ENCODE measurements at places on chromosomes 7 and 10. TPM values are rescaled to one million over a fixed set of nuclear protein-coding genes. Genes with fewer than 3 reads are reported as not detected.

DNA sequence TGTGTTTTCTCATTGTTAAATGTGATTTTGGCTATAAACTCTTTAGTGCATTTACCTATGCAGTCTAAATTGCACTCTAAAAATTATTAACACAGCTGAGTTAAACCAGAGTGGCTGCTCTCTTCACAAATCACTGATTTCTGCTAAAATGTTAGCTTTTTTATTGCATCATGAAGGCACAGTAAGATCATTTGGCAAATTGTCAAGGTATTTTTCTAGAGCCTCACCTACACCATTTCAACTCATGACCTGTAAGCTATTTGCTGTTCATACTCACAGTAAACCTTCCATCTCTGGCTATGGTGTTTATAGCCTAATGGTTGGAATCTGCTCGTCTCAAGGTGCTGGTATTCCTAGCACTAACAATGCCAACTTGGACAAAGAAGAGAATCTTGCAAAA lies 25.7 kb downstream of the NDUFB2 start:
- no peaks in the 10 kb centered on the region for H3K27me3 ChIP-seq
- H3K4me3 ChIP-seq = no peak overlapping the region
- no peaks in the 10 kb centered on the region for H3K36me3 ChIP-seq
- H3K27ac ChIP-seq = peak overlapping the region; percentile 34
- no peak for DNase-seq

- H3K36me3 ChIP-seq = no peaks in the 10 kb centered on the region
- H3K4me1 ChIP-seq = no peaks in the 10 kb centered on the region
- peaks cover 10% of the 10 kb centered on the region for H3K27me3 ChIP-seq
- H3K4me3 ChIP-seq = no peak overlapping the region
- no peak overlapping the region for H3K27ac ChIP-seq
Measured at GRCh38 chr7:95609277-95609971, 13.1 kb upstream of the PDK4 start.

DNA sequence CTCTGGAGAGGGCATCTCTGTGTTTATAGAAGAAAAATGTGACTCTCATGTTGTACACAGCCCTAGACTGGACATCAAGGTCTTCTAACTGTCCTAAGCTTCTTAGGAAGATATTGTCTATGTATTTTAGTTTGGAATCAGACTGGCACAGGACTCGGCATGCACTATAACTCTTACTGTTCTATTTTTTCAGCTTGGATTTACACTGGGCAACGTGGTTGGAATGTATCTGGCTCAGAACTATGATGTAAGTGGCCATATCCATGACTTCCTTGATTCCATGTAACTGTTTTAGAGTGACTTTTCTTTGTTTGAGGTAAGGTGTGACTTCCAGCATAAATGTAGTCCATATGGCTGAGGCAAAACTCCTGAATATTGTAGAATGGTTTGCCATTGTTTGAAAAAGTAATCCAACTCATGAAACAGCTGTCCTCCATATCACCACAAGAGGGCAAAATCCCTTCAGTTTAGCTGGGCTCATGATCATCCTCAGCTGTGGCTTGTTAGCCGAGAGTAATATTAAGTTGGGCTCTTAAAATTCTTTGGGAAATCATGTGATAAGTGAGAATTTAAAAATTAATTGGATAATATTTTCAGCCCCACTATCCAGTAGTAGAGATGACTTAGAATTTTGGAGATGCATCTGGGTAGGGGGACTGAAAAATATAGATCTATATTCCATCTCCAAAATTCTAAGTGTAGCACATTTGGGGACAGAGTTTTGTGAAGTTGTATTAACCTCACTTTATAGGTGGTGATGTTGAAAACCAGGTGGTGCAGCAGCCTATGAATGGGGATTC lies 10.4 kb downstream of the STMP1 start:
- DNase-seq = peak; percentile 21
- no peaks in the 10 kb centered on the region for H3K27me3 ChIP-seq
- H3K4me3 ChIP-seq = no peak overlapping the region
- no peak overlapping the region for H3K27ac ChIP-seq

DNA sequence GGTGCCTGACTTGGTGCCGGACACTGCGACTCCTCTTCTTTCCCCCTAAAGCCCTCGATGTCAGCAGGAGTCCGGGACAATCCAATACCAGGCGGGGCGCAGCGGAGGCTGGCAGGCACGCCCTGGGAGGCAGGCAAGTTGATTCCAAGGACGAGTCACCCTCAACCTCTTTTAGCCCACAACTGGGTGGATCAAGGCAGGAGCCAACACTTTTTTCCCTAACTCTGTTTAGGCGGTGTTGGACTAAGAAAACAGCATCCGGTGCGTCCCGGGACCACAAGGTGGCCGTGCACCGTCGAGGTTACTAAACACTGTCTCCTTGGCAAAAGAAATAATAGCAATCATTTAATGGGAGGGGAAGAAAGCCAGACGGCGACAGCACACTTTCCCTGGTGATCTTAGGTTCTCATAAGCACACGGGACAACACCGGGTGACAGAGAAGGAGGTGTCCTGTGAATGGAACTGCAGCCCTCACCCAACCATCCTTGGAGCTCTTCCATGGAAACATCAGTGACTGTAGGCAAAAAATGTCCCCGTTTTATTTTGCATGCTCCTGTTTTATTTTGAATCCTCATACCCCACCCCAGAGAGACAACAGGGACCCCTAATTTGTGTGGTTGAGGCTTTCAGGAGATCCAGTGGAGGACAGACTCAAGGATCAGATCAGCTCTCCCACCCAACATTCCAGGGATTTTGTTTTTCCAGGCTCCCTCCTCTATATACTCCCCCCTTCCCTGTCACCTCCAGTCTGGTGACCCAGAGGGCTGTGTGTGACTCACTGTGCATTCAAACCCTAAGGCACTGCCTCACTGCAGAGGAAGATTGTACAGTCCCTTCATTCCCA lies 1.3 kb upstream of the CALCR start:
- H3K36me3 ChIP-seq = no peaks in the 10 kb centered on the region
- peaks cover 29% of the 10 kb centered on the region for H3K27me3 ChIP-seq
- H3K27ac ChIP-seq = no peak overlapping the region
- no peaks in the 10 kb centered on the region for H3K4me1 ChIP-seq

DNA sequence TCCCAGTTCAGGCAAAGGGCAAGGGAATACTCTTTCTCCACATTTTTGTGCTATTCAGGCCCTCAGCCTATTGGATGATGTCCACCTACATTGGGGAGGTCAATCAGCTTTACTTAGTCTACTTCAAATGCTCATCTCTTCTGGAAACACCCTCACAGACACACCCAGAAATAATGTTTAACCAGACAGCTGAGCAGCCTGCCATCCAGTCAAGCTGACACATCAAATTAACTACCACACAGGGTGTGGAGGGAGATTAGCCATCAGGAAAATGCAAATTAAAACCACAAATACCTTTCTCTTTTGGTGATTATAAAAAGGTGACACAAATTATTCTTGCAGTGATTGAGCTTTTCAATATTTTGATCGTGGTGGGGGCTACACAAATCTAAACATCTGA lies 74.7 kb upstream of the FZD8 start:
- H3K27ac ChIP-seq = no peak overlapping the region
- DNase-seq = no peak
- H3K36me3 ChIP-seq = no peaks in the 10 kb centered on the region
- H3K4me1 ChIP-seq = no peaks in the 10 kb centered on the region
- peaks cover 1% of the 10 kb centered on the region for H3K27me3 ChIP-seq

DNA sequence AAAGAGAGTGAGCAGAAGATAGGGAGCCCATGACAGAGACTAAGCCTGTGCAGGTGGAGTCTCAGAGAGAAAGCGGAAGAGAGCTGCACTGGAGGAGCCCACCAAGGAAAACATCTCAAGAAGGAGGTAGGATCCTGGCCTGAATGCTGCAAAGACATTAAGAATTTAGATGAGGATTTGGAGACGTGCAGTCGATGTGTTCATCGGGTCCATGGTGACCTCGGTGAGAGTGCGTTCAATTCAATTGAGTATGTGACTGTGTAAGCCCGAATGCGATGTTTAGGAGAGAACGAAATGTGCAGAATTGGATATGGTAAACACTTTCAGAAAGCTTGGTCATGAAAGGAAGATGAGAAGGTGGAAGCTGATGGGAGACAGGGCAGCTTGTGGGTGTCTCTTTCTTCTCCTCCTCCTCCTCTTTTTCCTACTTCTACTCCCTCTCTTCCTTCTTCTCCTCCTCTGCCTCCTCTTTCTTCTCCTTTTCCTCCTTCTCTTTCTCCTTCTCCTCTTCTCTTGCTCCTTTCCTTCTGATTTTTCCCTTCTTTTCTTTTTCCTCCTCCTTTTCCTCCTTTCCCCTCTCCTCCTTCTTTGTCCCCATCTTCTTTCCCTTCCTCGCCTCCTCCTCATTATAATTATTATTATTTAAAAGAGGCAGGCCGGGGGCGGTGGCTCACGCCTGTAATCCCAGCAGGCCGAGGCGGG lies 276.0 kb downstream of the RPS24 start:
- no peak overlapping the region for H3K4me3 ChIP-seq
- H3K4me1 ChIP-seq = no peaks in the 10 kb centered on the region
- no peak overlapping the region for H3K27ac ChIP-seq
- H3K36me3 ChIP-seq = no peaks in the 10 kb centered on the region
- no peak for DNase-seq

- no peaks in the 10 kb centered on the region for H3K27me3 ChIP-seq
- peaks cover 37% of the 10 kb centered on the region for H3K36me3 ChIP-seq
- no peak overlapping the region for H3K4me3 ChIP-seq
- DNase-seq = no peak
- no peak overlapping the region for H3K27ac ChIP-seq
- H3K4me1 ChIP-seq = peaks cover 45% of the 10 kb centered on the region
Measured at GRCh38 chr7:135430626-135431025, 79.3 kb downstream of the CNOT4 start.

GRCh38 chr7:88540012-88540411 lies 219.5 kb upstream of the ZNF804B start:
- no peak overlapping the region for H3K27ac ChIP-seq
- DNase-seq = no peak
- H3K4me1 ChIP-seq = no peaks in the 10 kb centered on the region
- no peaks in the 10 kb centered on the region for H3K36me3 ChIP-seq
- no peak overlapping the region for H3K4me3 ChIP-seq

DNA sequence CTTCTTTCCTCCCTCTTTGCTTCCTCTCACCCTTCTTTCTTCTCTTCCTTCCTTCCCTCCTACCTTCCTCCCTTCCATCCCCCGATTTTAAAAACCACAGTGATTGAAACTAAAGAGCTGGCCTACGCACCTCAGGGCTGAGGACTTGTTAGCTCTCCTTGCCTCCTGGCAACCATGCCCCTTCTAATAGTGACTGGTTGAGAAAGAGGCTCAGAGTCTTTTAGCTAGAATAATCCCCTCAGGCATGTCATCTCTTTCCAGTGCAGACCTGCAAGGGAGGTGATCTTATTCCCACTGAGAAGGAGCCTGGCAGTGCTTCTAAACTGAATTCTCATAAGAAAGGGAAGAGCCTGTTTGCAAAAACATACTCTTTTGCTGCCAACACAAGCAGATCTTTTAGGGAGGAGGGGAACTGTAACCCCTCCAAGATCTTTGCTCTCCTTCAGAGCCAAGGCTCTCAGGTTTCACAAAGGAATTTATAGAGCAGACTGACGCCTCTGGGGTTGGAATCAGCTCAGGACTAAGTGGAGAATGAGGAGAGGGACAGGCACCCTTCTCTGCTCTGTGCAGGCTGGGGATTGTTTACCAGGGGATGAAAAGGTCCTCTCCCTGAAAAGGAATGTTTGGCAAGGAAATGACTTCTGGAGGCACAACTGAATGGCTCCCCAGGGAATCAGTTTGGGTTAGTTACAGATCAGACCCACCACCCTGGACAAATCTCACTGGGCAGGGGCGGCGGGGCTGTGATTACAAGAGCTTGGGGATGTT lies 9.4 kb upstream of the ANKRD1 start:
- H3K36me3 ChIP-seq = no peaks in the 10 kb centered on the region
- peaks cover 14% of the 10 kb centered on the region for H3K27me3 ChIP-seq
- H3K4me1 ChIP-seq = no peaks in the 10 kb centered on the region

DNA sequence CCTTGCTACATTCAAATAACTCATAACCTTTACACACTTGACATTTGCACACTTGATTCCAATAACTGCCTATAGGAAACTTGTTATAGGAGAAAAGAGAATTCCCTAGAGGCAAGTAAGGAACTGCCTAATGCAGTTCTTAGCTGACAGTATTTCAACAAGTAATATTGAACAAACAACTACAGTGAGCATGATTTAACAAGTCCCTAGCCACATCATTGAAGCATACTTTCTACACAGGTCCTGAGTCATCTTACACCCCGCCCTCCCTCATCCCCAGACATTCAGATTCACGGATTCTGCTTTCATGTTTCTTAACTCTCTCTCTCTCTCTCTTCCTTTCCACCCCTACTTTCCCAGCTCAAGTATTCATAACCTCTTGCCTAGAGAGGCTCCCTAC lies 153.5 kb downstream of the LSM5 start:
- H3K36me3 ChIP-seq = no peaks in the 10 kb centered on the region
- H3K27ac ChIP-seq = no peak overlapping the region
- H3K4me3 ChIP-seq = no peak overlapping the region
- no peaks in the 10 kb centered on the region for H3K4me1 ChIP-seq
- H3K27me3 ChIP-seq = peaks cover 11% of the 10 kb centered on the region
- DNase-seq = no peak

- DNase-seq = no peak
- no peak overlapping the region for H3K27ac ChIP-seq
- no peaks in the 10 kb centered on the region for H3K27me3 ChIP-seq
- no peaks in the 10 kb centered on the region for H3K4me1 ChIP-seq
- no peak overlapping the region for H3K4me3 ChIP-seq
Measured at GRCh38 chr7:138590154-138590553, 111.0 kb downstream of the SVOPL start.

- H3K36me3 ChIP-seq = peaks cover 14% of the 10 kb centered on the region
- no peaks in the 10 kb centered on the region for H3K27me3 ChIP-seq
- no peak overlapping the region for H3K4me3 ChIP-seq
- H3K27ac ChIP-seq = no peak overlapping the region
Measured at GRCh38 chr10:1026578-1026977, 919 bp upstream of the IDI2 start.

DNA sequence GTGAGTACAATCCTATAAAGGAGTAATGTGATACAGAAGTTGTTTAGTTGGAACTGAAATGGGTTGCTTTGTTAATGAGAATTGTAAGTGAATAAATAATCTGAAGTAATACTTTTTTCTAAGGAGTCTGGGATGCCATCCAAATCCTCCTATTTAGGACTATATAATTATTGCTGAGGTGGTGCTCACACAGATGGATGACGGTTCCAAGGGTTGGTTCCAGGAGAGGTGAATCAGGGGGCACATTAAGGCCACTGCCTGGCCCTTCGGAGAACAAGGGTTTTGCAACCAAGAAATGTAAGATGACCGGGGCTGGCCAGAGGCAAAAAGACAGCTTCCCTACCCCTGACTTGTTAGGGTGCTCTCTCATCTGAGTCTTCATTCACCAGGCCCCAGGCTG lies 352.7 kb downstream of the PHTF2 start:
- H3K27me3 ChIP-seq = peaks cover 3% of the 10 kb centered on the region
- H3K27ac ChIP-seq = no peak overlapping the region
- no peaks in the 10 kb centered on the region for H3K36me3 ChIP-seq
- no peak for DNase-seq
- no peaks in the 10 kb centered on the region for H3K4me1 ChIP-seq
- H3K4me3 ChIP-seq = no peak overlapping the region

The SMKR1 gene
- 3.6 TPM for total RNA-seq

The GPAM gene
- total RNA-seq = 8.6 TPM

The HOXA2 gene
- total RNA-seq = not detected
